NCI-H748 treated with DMSO at 0.1 percent for 48 hours (cell line): ENCODE measurements at places on chromosomes 1 and 21.
A peak's percentile ranks its signal among the peaks of the same experiment; 100 is the strongest.

DNA sequence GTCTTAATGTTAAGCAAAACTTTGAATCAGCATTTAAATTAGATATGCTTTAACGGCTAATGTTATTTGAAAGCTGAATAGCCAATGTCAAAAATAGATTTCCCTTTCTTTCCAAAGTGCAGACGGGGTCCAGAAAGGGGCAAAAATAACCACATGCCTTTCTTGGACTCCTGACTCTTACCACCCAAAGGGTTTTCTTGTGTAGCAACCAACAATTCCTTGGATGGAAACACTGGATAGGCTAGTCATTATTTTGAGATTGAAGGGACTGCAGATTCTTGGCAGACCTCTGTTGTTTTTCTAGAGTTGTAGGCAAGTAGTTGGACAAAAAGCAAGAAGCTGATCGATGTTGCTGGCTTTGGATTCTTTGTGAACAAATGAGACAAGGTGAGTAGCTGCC lies 107.0 kb downstream of the MRPS6 start:
- no peak for DNase-seq

- DNase-seq = no peak
Measured at GRCh38 chr1:223353939-223354338, 10.0 kb downstream of the SUSD4 start.

GRCh38 chr1:200963076-200963475 lies 60.4 kb downstream of the KIF21B start:
- no peak for DNase-seq

DNA sequence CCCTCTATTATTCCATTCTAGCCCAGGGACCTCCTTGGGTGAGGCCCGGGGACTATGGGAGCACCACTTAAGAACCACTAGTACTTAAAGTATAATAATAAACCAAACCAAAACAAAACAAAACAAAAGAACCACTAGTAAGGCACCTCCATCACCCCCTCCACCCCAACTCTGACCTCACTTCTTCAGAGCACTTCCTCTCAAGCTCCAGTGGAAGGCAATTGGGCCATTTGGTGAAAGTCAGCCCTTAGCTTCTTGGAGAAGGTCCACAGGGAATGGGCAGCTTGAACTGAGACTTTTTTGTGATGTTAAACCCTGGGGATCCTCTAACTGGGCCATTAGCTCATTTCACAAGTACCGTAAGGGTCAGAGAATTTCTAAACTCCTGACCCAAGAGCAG lies 237.3 kb downstream of the RHOU start:
- no peak for DNase-seq

GRCh38 chr1:53905509-53905908 lies 11.5 kb downstream of the DIO1 start:
- DNase-seq = no peak

DNA sequence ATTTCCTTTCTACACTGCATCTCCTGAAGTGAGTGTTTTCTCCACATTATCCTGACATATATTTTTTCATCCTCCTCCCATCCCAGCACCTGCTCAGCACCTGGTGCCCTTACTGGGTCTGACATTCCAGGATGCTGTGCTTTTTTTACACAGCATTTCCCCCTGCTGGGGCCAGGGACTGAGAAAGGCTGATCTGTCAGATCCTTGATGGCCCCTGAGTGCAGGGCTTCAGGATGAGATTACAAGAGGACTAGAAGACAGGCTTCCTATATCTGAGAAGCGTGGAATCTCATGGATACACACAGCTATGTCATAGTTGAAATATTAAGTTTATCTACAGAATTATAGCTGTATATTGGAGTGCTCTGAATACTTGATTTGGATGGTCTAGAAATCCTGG lies 24.4 kb downstream of the RCAN1 start:
- peak; percentile 22 for DNase-seq

DNA sequence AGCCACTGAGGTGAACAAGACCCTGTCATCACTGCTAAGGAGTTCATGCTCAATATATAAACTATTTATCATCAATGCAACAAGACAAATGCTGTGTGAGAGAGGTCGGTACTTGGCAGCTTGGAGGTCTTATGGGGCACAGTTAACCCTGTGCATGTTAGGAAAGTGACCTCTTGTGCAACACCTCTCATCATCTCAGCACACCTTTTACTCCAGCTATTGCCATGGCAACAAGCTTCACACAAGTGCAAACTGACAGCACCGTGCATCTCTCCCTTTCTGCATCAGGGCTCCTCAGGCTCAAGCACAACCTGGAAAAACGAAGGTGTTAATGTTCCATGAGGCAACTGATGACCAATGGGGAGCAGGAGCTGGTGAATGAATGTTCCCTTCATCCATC lies 14.7 kb upstream of the MYSM1 start:
- peak; percentile 12 for DNase-seq

DNA sequence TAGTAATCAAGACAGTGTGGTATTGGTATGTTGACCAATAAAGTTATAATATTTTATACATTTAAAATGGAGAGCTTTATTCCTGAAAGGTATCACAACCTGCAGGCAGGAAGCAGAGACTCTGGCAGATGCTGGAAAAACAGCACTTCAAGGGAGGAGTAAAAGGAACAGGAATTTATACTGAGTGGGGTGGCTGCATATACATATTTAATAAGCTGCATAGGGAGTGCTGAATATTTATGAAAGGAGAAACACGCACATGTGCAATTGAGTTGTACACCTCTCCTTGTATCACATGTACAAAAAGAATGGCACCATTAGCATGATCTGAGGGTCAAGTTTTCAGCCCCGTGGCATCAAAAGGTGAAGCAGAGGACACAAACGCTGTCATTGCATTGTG lies 104.9 kb upstream of the PAXBP1 start:
- DNase-seq = no peak

- no peak for DNase-seq
Measured at GRCh38 chr1:196977278-196977677, at the start of gene CFHR5. Gene CFHR5, plus strand, starts transcription at chr1:196977556. Its CDS starts 109 bp downstream, at chr1:196977665.

DNA sequence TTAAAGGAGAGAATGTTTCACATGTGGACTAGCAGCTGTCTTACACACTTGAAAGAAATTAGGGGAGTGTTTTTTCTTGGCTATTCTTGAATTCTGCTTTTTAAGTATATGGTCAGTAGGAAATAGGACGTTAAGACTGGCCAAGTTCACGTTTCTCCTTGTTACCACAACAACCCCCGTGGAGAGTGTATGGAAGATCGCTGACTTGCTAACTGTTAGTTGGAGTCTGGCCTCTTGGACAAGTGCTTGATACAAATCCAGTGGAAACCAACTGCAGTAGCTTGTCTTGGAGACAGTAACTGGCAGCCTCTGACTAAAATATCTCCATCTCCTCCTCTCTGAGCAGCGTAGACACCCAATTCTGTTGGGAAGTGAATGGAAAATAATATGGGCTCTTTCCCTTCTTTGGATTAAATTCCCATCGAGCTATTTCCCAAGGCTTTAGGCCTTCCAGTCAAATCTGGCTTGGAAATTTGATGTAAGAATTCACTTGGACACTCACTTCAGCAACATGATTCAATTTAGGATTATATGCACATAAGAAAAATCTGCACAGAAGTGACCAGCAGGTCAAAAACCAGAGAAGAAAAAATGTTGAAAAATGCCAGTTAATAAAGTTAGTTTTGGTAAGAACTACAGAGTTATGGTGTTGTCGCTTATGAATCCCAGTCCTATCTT lies 3.6 kb upstream of the NFIA start:
- DNase-seq = no peak

- no peak for DNase-seq
Measured at GRCh38 chr1:115692224-115692623, 50.5 kb downstream of the VANGL1 start.

DNA sequence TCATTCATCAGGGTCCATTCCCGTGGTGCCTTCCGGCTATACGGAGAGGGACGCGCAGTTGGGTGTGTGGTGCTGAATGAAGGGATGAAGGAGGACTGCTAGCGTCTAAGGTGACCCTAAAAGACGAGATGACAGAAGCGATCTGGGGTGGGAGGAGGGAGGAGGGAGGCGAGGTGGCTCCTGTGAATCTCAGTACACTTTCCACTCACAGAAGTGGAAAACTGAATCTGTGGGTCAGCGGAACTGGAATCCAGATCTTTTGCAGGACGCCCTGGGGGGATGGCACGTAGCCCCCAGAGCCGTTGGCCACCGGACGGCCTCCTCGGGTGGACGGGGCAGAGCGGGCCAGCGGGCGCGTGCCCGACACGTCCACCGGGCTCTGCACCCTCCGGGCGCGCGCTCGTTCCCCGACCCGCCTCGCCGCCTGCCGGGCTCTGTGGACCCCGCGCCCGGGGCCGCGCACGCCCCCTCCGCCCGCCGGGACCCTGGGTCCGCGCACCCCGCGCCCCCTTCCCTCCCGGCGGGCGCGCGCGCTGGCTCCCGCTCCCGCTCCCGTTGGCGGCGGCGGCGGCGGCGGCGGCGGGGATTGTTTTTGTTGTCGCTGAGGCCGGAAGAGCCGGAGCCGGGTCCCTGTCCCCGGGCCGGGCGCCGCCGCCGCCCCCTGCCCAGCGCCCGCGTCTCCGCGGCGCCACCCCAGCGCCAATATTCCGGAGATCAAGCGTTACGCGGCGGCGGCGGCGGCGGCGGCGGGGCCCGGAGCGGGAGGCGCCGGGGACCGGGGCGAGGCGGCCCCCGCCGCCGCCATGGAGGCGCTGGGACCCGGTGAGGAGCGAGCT lies at the start of gene AGO4:
AGO4 (plus strand) TSS at position 403 of the 836 bp plus-strand sequence; CDS start at position 804, 401 bp downstream.
- DNase-seq = no peak

- DNase-seq = no peak
Measured at GRCh38 chr1:20198918-20199317, 12.6 kb upstream of the PLA2G2C start.
